DMS153 (cell line): ENCODE measurements at places on chromosomes 3 and 15.

- peak; percentile 79 for DNase-seq
Measured at GRCh38 chr3:120093911-120094775, at the start of gene GSK3B. TSS of gene GSK3B (minus strand) at chr3:120094447. CDS start at chr3:120093434, 1,013 bp downstream.

- DNase-seq = no peak
Measured at GRCh38 chr3:110479731-110480130, 591.9 kb upstream of the NECTIN3 start.

DNA sequence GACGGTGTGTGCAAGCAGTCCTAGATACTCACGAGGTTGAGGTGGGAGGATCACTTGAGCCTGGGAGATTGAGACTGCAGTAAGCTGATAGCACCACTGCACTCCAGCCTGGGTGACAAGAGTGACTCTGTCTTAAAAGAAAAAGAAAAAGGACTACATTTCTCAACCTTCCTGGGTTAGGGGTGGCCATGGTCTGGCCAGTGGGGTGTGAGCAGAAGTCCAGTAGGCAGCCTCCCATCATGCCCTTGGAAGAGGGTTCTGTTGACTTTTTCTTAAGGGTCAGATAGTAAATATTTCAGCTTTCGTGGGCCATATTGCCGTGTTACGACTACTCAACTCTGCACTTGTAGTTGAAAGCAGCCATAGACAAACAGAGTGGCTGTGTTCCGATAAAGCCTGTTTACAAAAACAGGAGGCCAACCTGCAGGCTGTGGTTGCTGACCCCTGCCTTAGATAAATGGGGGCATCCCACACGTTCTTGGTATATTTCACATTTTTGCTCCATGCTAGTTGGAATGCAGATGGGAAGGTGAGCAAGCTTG is 31.0 kb upstream of the PDE8A start:
- DNase-seq = no peak

DNA sequence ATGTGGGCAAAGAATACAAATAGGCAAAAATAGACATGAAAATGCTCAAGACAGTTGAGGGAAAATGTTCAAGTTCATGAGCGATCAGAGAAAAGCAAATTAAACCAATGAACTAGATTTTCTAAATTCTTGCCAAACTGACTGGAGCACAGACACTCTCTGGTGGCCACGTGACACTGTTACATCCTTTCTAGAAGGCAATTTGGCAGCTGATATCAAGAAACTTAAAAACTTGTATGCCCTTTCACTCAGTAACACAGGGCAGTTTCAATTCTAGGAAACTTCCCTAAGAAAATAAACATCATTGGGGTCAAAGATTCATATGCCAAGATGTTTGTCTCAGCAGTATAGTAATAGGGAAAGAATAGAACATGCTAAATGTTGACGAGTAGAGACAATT is 52.2 kb downstream of the ABHD5 start:
- DNase-seq = no peak

- no peak for DNase-seq
Measured at GRCh38 chr3:194854206-194854605, 168.5 kb downstream of the FAM43A start.

- DNase-seq = no peak
Measured at GRCh38 chr3:9473496-9474065, 76.2 kb downstream of the SETD5 start.

- no peak for DNase-seq
Measured at GRCh38 chr3:32121137-32121536, 14.7 kb downstream of the GPD1L start.

- no peak for DNase-seq
Measured at GRCh38 chr3:23029001-23029400, 174.1 kb upstream of the UBE2E2 start.

DNA sequence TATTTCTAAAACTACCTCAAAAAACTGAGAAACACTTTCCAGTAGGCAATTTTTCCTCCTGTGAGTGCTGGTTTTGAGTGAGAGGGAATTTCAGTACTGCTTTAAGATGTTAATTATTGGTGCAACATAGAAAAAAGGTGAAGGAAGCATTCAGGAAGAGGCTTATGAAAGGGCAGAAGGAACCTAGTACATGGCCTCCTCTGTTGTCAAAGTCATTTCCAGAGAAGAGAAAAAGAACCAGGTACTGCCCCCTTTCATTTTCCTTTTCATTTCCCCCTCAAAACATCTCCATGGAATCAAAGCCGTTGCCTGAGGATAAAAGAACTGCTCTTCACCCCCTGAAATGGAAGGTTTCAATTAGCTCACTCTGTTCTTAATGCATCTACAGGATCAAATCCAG is 19.8 kb downstream of the RARRES1 start:
- DNase-seq = no peak

- DNase-seq = no peak
Measured at GRCh38 chr15:61420546-61420945, 191.4 kb upstream of the RORA start.
